ENCODE measurements at places on chromosomes 3 and 15.

- no peak for DNase-seq
Measured at GRCh38 chr3:66904336-66904735, 93.8 kb upstream of the KBTBD8 start.

DNA sequence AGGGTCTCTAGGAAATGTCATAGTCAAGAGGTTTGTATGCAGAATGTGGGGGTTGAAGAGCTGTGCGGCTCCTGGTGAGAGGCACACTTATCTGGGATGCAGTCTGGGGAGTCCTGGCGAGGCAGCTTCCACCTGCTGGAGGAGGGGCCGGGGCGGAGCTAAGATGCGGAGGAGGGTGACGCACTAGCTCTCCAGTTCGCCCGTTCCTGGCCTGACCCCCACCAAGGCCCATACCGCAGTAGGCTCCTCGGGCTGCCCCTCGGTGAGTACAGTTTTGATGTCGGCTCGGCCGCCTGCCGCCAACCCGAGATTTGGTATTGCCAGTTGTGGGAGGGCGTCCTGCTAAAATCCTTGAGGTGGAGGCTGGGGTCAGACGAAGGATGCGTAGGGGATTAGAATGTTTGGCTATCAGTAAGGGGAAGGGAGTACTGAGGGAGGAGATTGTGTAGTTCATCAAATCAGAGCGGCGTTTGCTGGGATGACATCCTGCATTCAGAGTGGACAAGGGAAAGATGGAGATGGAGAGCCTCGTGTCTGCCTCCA lies at the start of gene SCG5:
SCG5 (plus strand) TSS at position 194 of the 543 bp plus-strand sequence. CDS start 1,883 bp downstream, outside the sequence.
- DNase-seq: no peak

DNA sequence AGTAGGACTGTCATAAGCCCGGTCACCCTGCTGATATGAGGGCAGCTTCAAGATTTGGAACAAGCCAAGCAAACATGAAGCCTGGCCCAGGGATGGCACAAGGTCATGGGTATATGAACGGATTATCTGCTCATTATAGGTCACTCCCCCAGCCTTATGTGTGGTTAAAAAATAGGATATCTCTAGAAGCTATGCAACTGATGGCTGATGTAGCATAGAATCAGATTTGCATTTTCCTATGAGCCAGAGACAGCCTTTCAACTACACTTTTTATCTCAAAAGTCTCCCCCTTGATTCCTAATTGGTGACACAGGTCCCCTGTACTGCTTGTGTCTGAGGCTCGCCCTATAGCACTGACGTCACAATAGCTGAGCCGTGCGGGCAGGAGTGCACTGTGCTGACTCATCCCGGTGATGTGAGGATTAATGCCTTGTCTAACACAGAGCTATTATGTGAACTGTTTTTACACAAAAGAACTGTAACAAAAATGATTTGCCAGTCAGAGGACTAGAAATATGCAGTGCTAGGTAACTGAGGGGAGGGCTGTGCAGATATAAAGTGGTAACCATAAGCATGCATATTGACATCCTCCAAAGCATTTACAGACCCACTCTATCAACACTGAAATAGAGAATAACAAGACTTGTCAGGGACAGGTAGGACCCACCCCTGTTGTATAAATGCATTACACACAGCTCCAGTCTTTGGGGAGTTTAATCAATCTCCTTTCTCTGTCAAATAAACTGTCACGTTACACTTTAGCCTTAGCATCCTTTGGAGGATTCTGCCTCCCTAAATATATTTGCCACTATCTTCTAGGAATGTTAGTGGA lies 204.9 kb downstream of the TIGIT start:
- DNase-seq: no peak

DNA sequence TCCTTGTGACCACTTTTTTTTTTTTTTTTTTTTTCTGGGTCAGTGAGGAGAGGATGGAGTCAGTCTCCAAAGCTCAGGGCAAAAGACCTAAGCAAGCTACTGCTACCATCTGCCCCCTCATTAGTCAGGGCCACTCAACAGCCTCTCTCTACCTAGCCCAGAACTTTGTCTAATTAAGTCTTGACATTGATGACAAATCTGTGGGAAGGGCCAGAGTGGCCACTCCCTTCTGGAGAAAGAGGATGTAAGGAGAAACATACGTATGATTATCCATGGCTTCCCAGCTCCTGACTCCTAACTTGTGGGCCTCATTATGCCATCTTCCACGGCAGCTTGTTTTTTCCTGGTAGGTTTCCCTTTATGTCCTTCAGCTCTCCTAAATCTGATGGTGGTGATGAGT lies 37.9 kb downstream of the NR1I2 start:
- DNase-seq: no peak

GRCh38 chr3:71039332-71039731 lies 544.2 kb downstream of the FOXP1 start:
- no peak for DNase-seq

DNA sequence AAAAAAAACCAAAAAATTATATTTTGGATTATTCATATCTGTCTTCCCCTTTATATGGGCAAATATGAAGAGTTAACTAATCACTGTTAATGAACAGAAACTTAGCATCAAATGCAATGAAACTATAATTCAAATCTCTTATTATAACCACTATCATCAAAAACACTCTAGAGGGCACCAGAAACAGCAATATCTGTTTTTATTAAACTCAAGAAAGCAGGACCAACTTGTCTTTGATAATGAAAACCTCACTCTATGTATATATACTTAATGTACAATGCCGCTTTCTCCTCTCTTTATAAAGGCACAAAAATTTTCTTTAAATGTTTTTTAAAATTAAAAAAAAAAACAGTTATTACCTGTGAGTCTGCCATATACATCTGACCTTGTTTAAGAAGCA lies 92.7 kb downstream of the UACA start:
- no peak for DNase-seq

GRCh38 chr15:47717036-47717612 lies at the start of gene SEMA6D:
SEMA6D (plus strand) TSS chr15:47717505; CDS start chr15:47759799, 42,294 bp downstream.
- peak; percentile 10 for DNase-seq

GRCh38 chr3:19149368-19149767 lies 1.1 kb downstream of the KCNH8 start:
- DNase-seq: peak; percentile 23

DNA sequence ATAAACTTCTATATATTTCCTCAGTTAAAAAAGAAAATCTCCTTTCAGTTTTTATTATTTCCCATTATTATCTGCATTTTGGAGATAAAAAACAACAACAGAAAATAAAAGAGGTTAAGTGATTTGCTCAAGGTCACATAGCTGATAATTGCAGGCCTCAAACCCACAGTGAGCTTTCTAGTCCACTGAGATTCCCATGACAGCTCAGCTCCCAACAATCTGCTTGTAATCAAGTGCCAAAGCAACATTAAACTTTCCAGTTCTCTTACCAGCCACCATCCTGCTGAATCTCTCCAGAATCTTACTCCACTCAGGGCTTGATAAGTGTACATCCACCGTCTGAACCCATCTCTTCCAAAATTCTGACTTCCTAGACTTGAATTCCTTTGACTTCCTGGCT lies 318.2 kb upstream of the SEMA6D start:
- no peak for DNase-seq

GRCh38 chr15:81011593-81011992 lies 10.9 kb downstream of the TLNRD1 start:
- DNase-seq: no peak

GRCh38 chr15:29734917-29735572 lies 87.2 kb downstream of the TJP1 start:
- no peak for DNase-seq

GRCh38 chr3:63934041-63934866 lies 22.1 kb upstream of the SCAANT1 start:
- DNase-seq: no peak

DNA sequence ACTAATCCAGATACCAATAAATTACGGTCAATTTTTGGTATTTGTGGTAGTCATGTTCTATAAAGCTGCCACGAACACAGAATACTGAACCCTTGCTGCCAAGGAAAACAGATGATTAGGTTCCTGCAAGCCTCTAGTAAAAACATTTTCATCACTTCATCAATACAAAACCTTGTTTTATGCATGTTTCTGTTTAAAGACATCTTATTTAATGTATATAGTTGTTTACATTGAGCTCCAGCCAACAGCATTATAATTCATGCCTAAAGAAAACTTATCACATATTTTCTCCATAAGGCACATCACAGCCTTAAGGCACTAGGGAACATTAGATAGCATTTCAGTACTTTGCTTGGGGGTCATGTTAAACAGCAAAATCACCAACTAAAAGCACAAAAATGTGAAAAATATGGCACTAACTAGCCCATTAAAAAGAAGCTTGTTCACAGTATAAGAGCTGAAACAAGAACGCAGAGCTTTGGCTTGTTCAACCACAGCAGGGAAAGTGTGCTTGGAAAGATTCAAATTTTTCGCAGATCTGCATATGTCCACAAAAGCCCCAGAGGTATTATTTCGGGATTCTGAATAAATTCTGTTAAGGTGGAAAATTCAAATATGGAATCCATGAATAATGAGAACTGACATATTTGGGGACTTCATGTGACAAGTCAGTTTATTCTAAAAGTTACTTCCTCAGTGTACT lies 27.7 kb downstream of the POLQ start:
- DNase-seq: no peak

DNA sequence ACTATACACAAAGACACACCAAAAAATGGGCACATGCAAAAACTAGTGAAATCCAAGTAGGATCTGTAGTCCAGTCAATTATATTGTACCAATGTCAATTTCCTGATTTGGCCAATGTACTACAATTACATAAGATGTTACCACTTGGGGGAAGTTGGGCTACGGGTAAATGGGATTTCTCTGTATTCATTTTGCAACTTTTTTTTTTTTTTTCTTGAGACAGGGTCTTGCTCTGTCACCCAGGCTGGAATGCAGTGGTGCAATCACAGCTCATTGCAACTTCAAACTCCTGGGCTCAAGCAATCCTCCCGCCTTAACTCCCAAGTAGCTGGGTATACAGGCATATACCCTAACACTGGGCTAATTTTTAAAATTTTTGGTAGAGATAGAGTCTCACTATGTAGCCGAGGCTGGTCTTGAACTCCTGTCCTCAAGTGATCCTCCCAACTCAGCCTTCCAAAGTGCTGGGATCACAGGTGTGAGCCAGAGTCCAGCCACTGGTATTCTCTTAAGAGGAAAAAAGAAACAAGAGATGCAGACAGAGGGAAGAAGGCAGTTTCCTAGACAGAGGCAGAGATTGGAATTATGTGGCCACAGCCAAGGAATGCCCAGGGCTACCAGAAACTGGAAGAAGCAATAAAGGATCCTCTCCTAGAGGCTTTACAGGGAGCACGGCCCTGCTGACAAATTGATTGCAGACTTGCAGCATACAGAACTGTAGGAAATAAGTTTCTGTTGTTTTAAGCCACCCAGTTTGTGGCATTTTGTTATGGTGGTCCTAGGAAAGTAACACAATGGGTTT lies 33.3 kb downstream of the TFDP2 start:
- no peak for DNase-seq

Data from germinal center (tissue), 1 donor.